Activated B cell treated with CpG ODN at 0.5 μM for 24 hours (primary cell): ENCODE measurements at places on chromosomes 1 and 21. TPM values are rescaled to one million over a fixed set of nuclear protein-coding genes. Genes with fewer than 3 reads are reported as not detected.

METTL18 gene
- total RNA-seq: 12.0 and 14.5 TPM in 2 replicates

RNU1-1 gene
- 3,526 and 4,195 TPM in 2 replicates for total RNA-seq

NPHS2 gene
- not detected in 2 replicates for total RNA-seq

HAX1 gene
- total RNA-seq: 89.4 and 93.0 TPM in 2 replicates

CLCA4 gene
- total RNA-seq: not detected in 2 replicates
